ENCODE measurements at places on chromosomes 7 and 10.

DNA sequence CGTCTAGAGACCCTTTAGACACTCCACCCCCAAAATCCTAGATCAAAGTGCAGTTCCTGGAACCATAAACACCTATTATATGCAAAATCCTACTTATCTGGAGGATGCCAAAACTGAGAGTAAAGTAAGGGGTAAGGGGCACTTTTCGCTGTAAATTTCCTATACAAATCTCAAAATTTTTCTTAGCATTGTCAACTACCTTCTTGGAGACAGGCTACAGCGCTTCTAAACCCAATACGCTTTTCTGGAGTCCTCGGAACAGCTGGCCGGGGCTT lies 10.4 kb downstream of the TWIST1 start:
- no peak for DNase-seq

GRCh38 chr7:141649137-141649864 lies 52.7 kb downstream of the DENND11 start:
- no peak for DNase-seq

DNA sequence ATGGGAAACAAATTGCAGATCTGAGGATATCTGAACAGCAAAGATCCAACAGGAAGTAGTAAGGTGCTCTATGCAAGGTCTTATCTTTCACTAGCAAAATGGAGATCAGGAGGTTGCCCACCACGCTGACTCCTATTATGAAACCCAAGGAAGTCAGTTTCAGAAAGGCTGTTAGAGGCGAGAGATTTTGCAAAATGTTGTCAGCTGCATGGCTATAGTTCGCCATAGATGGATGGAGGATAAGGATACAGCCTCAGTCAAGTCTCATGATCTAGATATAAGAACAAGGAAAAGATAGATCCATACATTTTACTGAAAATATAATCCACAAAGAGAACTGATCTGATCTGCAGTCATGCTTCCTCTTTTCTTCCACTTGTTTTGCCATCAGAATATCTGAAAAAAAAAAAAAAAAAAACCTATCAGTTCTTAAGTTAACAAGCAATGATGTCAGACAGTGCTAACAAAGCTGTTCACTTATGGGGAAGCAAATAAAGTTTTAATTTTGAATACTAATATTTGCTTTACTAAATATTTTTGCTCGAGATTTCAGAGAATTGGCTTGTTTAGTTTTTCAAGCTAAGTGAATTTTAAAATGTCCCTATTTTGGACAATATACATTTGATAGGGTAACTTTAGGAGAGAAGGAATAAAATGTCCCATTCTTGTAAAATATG lies 2.0 kb downstream of the GPR85 start:
- DNase-seq = no peak

GRCh38 chr10:46522295-46523118 lies 34.0 kb downstream of the GPRIN2 start:
- DNase-seq = no peak

GRCh38 chr10:108052981-108053380 lies 888.5 kb upstream of the SORCS1 start:
- no peak for DNase-seq

- peak; percentile 10 for DNase-seq
Measured at GRCh38 chr7:135508883-135509588, 866 bp downstream of the CNOT4 start.

DNA sequence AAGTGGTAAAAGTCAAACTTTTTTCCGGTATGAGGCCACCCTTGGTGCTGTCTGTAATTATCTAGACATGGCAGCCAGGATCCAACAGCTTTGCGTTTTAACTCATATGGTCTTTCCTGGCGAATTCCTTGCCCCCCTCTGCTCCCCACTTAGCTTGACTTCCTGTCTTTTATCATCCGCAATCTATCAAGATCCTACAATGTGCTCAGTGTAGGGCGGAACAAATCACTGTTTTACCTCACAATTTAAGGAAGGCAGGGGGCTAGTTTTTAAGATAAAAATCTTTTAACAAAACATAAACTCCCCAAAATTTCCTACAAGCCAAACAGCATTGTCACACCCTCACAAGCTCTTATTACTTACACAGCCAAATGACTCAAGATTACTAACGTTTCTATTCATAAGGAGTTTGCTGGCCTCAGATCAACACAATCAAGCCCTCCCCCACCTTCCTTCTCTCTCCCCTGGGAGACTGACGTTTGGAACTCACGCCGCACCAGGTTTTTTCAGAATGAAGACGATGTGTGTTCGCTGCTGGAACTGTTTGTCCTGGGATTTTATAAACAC lies 1.3 kb upstream of the CDK14 start:
- DNase-seq = no peak

GRCh38 chr10:58867683-58868082 lies 308.8 kb upstream of the PHYHIPL start:
- DNase-seq = no peak

DNA sequence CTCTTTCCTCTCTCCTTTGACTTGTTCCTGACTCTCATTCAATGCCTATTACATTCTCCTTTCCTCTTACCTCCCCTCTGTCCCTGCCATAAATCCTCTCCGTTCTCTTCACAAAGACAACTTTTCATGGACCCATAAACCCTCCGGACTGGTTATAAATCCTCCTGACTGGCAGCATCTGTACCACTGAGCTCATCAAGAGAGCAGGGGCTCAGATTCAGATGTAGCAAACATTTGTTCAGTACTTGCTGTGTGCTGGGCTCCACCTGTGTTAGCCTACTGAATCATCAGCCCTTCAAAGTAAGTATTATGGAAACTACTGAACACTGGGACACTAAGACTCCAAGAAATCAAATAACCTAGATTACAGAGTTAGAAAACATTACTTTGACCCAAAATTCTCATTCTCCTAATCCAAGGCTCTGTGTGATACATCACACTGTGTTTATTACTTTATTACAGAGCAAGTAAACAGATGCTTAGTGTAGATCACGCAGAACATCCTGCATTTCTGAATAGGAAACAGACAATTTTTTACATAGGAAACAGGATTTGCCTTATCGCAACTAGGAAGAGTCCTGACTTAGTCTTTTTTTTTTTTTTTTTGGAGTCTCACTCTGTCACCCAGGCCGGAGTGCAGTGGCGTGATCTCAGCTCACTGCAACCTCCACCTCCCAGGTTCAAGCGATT lies 108.6 kb upstream of the PDE1C start:
- no peak for DNase-seq

GRCh38 chr10:14116837-14117236 lies 213.9 kb downstream of the FRMD4A start:
- DNase-seq = no peak

DNA sequence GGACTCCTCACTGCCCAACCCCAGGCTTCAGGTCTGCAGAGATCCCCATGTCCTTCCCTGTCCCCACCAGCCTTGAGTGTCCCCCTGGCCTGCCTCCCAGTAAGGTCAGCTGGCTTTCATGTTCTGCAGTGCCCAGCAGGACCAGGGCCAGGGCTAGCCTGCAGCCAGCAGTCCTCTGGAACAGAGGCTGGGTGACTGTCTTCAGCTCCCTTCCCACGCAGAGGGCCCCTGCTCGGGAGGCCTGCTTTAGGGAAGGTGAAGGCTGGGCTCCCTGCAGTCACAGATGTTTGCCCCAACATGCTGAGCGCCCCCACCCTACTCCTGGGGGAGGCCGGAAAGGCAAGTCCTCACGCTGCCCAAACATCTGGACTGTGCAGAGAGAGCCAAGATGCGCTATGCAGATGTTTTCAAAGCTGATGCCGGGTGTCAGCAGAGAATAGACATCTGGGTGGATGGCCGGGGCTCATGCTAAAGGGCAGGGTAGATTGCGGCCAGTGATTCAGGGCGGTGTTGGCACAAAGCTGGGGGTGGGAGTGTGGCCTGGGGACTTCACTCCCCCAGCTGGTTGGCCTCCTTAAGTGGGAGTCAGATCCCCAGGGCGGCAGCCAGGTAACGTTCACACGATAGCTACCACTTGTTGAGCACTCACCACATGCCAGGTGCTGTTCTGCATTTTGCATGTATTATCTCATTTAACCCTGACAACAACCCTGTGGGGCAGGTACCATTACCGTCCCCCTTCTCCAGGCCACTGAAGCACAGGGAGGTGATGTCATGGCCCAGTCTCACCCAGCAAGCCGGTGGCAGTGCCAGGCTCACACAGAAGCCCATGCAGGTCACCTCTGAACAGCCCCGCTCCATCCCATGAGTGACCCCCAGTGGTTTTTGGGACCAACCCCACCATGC lies 71.2 kb upstream of the COL13A1 start:
- no peak for DNase-seq

DNA sequence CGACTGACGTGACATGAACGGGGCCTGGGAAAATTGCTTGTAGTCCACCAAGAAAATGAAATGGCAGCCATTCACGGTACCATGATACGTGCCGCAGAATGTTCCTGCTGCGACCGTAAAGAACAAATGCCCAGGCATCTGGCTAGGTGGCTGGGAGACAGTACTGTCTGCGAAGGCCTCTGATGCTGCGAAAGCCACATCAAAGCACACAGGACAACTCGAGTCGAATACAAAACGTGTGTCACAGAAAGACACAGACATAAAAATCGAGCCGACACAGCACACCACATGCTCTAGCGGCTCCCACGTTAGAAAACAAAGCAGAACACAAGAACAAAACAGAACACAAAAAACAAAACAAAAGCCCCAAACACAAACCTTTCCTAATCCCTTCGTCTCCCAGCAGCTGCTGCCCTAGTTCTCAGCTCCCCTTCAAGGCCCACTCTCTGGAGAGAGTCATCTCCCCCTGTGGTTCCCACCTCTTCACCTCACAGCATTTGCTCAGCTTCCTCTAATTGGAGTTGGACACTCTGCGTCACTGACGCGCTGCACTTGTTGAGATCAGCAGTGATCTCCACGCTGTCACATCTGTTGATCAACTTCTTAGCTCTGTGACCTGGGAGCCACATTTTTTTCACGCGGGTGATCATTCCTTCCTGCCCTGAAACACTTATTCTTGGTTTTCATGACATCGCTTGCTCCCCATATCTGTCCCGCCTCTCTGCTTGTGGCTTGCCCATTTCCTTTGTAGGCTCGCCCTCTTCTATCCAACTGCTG lies 112.2 kb downstream of the CLEC2L start:
- no peak for DNase-seq

DNA sequence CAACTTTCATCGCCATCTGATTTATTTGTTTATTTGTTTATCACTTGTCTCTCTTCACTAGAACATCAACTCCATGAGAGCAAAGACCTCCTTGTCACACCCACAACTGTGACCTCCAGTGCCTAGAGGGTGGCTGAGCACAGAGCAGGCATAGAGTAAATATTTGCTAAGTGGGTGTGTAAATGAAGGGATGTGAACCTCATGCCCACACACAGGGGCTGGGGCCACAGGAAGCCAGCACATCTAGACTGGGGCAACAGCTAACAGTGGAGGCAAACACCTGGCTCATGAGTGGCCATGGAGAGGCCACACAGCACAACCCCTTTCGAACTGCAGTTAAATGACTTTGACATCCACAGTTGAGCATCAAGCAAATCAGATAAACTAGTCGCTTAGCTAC lies 39.8 kb downstream of the AKR1B1 start:
- no peak for DNase-seq

DNA sequence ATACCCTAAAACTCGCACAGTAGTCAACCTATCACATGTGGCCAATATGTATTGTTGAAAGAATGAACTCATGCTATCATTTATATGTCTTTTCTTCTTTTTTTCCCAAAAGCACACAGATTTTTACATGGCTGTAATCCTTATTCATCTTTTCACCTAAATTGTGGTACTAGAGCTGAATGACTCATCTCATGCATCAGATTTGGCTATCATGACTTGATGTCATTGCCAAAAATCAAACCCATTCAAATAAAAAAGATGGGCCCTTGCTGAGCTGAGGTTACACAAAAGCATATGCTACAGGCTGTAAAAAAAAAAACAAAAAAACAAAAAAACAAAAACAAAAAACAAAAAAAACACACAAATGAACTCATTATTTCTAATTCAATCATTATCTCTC lies 3.3 kb upstream of the LMOD2 start:
- no peak for DNase-seq

DNA sequence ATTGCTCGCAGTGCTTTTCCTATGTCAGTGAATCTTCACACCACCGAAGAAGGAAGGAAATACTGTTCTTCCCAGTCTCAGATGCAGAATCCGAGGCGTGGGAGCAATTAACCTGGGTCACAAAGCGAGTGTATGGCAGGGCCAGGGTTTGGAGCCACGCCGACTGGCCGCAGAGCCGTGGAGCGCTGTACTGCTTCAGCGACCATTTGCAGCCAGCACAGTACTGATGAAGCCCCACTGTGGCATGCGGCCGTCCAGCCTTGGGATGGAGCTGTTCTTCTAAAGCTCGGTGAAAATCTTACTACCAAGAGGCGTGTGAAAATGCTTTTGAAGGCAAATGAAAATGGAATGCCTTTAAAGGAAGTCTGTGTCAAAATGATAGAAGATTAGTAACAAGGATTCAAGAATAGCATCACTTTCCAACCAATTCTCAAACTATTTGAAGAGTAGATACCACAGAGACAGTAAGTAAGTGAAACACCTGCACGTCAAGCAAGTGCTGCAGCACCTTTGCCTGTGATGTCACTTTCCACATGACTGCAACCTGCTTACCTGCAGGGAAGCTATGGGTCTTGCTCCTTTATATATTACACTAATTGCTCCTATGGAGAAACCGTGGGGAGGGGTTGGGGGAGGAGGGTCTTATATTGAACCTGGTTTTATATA lies 4.9 kb downstream of the PPP2R2D start:
- DNase-seq = no peak

DNA sequence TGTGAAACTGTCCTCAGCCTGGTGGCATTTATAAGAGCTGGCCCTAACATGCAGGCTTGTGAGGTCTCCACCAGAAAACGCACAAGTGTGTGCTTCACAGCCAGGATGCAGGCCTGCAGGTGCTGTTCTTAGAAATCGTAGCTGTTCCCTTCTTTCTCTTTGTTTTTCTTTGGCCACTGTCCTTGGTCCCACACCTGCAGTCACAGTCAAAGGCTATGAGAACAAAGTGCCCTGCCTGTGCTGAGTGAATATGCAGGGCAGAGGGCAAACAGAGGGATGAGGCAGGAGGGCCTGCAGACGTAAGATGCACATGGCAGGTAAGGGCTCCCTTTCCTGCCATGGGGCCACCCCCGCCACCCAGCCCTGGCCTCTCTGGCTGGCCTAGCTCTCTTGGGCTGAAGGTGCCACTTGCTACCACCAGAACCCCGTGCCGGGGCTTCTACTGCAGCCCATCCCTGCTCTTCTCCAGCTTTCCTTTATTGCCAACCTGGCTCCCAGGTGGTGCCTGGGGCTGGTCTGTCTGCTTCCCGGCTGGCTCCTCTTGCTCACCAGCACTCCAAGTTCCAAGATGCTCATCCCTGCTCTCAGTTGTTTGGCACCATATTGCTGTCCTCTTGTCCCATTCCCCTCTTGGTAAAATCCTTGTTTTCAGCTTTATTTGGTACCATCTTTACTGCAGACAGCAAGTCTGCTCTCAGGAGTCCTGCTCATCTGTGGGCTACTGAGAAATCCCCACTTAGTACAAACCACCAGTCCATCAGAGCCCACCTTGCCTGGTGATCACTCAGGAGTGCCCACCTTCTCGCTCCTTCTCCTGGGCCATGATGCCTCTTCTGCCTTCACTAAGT lies 308.1 kb upstream of the ZMIZ1 start:
- DNase-seq = no peak

- no peak for DNase-seq
Measured at GRCh38 chr10:100340948-100341847, 5.8 kb upstream of the SCD start.

- DNase-seq = no peak
Measured at GRCh38 chr7:129664029-129665012, 52.8 kb downstream of the NRF1 start.

Measured in progenitor cell of endocrine pancreas (in vitro differentiated cells).